Panc1 (cell line): ENCODE measurements at places on chromosomes 7 and 10. TPM values are rescaled to one million over a fixed set of nuclear protein-coding genes. Genes with fewer than 3 reads are reported as not detected.

The KLF14 gene
- total RNA-seq = 0.39 TPM

DNA sequence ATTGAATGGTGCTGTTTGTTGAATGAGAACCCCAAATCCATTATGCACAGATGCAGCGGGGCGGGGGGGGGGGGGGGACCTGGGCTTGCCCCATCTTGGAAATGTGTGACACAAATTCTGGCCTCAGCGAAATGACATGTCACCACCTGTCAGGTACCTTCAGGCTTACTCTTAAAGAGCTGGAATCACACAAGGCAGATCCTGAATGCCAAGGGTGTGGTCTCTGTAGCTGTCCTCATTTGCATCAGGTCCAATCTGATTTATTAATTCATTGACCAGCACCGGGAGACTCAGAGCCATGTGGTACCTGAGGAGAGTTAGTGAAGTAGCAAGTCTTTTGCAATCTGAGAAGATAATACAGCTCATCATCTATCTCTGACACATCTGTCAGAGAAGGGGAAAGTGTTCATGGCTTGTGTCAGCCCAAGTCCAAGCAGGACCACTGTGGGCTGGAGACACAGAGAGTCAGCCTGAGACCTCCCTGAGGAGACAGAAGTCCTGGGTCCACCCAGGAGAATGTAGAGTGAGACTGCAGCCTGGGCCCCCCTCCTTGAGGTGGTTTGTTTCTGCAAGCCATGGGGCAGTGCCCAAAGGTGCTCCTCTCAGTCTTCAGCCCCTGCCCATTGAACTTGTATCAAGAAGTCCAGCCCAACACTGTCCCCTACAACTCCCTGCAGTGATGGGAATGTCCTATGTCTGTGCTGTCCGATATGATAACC, 46.7 kb downstream of the ADCYAP1R1 start:
- no peak overlapping the region for H3K4me3 ChIP-seq
- H3K4me1 ChIP-seq = no peaks in the 10 kb centered on the region
- no peak for DNase-seq
- H3K27ac ChIP-seq = no peak overlapping the region

DNA sequence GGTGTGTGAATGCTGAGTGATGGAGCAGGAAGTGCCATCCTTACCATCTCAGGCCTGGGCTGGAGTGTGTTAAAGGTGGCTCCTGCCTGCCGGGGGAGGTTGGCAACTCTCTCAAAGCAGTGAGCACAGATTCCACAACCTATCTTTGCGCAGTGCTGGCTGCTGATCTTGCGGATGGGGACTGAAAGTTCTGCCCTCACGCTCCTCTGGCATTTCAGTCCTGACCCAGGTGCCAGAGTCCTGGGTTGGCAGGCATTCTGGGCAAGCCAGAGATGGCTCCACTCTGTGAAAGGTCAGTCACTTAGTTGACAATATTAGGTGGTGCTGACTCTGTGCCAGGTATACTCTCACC, 315.5 kb downstream of the RPS24 start:
- H3K4me1 ChIP-seq = no peaks in the 10 kb centered on the region
- no peak overlapping the region for H3K4me3 ChIP-seq
- no peak for DNase-seq
- no peaks in the 10 kb centered on the region for H3K36me3 ChIP-seq

DNA sequence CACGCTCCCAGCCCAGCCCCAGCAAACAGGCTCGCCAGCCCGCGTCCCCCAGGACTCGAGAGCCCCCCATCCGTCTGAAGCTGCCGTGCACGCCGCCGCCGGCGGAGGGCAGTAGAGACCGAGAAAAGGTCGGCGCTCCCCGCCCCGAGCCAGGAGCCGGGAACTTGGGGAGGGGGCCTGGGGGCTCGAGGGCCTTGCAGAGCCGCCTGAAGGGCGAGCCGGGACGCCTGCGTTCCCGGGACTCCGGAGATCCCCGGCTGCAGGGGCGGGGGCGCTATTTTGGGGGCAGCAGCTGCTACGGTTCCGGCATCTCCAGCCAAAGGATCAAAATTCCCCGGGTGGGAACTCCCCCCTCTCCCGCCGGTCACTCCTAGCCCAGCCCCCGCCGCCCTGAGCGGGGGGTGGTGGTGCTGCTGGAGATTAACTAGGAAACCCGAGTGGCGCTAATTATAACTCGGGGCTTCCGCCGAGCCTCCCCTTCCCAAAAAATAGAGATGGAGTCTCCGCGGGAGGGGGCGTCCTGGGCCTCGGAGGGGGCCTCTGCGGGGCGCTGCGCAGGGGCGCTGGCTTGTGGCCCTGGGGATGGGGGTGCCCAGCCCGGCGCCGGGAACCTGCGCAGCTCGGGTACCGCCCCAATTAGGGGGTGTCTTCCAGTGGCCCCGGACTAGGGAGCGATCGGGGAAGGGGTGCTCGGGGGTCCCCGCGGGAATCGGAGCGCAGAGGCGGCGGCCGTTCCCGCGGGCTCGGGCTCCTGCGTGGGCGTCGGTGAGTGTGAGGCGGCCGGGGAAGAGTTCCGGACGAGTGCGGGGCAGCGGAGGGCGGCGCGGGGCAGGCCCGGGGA, 608 bp downstream of the ACHE start:
- no peaks in the 10 kb centered on the region; the same call in 1 of the 2 replicates for H3K27me3 ChIP-seq
- peak overlapping the region; percentile 62 for H3K4me3 ChIP-seq
- peaks cover 29% of the 10 kb centered on the region for H3K4me1 ChIP-seq
- no peak overlapping the region for H3K27ac ChIP-seq
- no peak for DNase-seq

DNA sequence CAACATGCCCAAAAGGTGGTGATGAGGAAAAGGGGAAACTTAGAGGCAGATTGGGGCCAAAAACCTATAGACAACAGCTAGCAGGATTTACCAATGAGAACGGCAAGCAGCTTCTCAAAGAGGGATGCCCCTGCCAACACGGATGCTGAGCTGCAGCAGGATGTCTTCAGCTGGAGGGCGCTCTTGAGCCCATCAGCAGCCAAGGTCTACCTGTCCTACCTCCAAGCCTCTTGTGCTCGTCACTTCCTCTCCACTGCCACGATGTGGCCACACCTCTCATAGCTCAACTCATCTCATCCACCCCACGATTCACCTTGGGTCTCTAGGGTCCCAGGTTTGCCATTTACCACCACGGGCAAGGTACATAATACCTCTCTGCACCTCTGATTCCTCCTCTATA, 36.5 kb downstream of the DLG5 start:
- H3K36me3 ChIP-seq = no peaks in the 10 kb centered on the region
- peaks cover 8% of the 10 kb centered on the region; the same call in 1 of the 2 replicates for H3K4me1 ChIP-seq
- H3K27me3 ChIP-seq = no peaks in the 10 kb centered on the region

DNA sequence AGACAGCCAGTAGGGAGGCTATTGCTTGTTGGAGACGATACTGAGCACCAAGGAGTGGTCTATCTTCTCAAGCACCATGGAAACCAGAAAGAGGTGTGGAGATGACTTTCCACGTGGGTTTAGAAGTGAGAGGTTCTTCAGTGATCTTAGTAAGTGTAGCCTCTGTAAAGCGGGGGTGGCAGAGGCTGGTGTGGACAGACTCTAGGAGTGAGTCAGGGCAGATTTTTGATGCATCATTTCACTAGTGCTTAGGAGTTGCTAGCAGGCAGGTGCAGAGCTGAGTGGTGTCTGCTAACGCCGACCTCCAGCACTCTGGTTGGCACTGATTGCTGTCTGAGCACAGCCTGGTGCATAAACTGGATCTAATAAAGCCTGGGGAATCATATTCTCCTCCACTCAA, 78.4 kb upstream of the ADO start:
- H3K4me3 ChIP-seq = no peak overlapping the region
- no peak overlapping the region for H3K27ac ChIP-seq
- H3K36me3 ChIP-seq = no peaks in the 10 kb centered on the region
- H3K4me1 ChIP-seq = no peaks in the 10 kb centered on the region

DNA sequence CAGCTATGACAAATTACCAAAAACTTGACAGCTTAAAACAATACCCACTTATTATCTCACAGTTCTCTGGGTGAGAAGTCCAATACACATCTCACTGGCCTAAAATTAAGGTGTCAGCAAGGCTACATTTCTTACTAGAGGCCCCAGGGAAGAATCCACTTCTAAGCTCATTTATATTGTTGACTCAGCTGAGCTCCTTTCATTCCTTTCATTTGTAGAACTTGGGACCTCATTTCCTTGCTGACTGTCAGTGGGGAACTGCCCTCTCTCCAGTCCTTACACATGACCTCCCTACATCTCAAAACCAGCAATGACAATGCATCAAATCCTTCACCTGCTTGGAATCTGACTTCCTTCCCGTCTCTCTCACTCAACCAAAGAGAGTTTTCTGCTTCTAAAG, 240.3 kb downstream of the IPMK start:
- H3K27me3 ChIP-seq = no peaks in the 10 kb centered on the region
- no peaks in the 10 kb centered on the region for H3K36me3 ChIP-seq
- H3K27ac ChIP-seq = no peak overlapping the region
- H3K4me1 ChIP-seq = no peaks in the 10 kb centered on the region; the same call in 1 of the 2 replicates
- DNase-seq = no peak
- H3K4me3 ChIP-seq = no peak overlapping the region
